ENCODE measurements at places on chromosomes 16 and 17. TPM values are rescaled to one million over a fixed set of nuclear protein-coding genes. Genes with fewer than 3 reads are reported as not detected.

DNA sequence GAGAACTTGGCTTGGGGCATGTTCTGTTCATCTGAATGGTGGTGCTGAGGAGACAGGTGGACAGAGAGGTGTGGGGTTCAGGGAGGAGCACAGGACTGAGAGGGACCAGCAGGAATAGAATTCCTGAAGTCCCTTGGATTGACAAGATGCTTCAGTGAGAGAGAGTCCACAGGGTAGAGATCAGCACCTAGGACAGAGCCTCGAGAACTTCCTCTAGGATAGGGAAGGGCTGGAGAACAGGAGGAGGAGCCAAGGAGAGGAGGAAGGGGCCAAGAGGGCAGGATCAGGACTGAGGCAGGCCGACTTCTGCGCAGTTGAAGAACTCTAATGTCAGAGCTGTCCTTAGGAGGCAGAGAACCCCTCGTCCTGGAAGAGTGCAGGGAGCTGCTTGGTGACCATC is 138.4 kb downstream of the PRKCB start:
- no peaks in the 10 kb centered on the region for H3K36me3 ChIP-seq
- no peaks in the 10 kb centered on the region for H3K27me3 ChIP-seq
- H3K4me3 ChIP-seq: no peak overlapping the region
- DNase-seq: no peak

GRB7 gene
- 0.51 TPM for total RNA-seq

DNA sequence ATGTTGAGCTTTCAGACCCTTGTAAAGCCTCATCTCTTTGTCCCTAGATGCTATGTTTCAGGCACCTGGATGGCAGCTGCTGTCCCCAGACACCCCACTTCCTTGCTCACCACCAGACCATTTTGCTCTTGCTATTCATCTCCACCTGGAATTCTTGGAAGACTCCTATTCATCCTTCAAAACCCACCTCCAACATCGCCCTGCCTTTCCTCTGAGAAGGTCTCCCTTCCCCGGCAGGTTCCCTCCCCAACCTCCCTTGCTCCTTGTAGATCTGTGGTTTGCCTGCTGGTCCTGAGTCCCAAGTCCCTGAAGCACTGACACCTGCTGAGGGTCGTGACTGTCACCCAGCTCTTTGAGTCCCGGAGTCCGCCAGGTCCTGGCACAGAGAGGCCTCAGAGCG is 9.9 kb downstream of the ZNF469 start:
- H3K4me3 ChIP-seq: no peak overlapping the region
- no peaks in the 10 kb centered on the region for H3K27me3 ChIP-seq
- H3K4me1 ChIP-seq: peaks cover 9% of the 10 kb centered on the region
- no peaks in the 10 kb centered on the region for H3K36me3 ChIP-seq
- DNase-seq: no peak

DNA sequence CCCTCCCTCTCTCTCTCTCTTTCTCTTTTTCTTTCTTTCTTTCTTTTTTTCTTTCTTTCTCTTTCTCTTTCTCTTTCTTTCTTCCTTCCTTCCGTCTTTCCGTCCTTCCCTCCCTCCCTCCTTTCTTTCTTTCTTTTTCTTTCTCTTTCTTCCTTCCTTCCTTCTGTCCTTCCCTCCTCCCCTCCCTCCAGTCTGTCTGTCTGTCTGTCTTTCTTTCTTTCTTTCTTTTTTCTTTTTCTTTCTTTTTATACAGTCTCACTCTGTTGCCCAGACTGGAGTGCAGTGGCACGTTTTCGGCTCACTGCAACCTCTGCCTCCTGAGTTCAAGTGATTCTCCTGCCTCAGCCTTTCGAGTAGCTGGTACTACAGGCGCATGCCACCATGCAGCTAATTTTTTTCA is 14.4 kb downstream of the CA4 start:
- no peak overlapping the region for H3K27ac ChIP-seq
- H3K27me3 ChIP-seq: no peaks in the 10 kb centered on the region
- DNase-seq: no peak
- H3K4me1 ChIP-seq: no peaks in the 10 kb centered on the region

DNA sequence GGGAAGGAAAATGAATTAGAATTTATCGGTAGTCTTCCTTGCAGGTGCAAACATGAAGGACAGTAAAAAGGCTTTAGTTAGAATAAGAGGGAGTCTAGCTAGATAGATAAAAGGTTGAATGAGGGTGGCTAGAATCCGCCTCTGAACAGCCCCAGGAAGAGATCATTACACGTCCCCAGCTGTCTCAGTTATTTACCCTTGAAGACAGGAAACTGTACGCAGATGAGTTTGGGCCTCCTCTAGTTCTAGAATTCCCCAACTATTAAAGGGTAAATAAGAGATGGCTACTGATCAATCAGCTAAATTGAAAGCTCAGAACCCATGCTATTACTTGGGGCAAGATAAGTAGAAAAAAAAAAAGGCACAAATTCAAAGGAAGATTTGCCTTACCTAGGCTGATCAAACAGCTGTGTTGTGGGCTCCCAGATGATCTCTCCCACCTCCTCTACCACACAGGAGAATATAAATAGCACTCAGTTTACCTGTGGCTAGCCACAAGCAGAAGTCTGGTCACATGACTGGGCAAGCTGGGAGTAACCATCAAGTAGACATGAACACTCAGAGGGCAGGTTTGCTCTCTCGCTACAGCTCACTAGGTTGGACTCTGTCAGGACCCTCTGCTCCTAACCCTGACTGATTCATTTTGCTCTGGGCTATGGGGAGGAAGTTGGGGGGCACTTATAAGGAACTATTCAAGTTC is 17.0 kb downstream of the FAM117A start:
- no peak overlapping the region for H3K4me3 ChIP-seq
- no peak overlapping the region for H3K27ac ChIP-seq

DNA sequence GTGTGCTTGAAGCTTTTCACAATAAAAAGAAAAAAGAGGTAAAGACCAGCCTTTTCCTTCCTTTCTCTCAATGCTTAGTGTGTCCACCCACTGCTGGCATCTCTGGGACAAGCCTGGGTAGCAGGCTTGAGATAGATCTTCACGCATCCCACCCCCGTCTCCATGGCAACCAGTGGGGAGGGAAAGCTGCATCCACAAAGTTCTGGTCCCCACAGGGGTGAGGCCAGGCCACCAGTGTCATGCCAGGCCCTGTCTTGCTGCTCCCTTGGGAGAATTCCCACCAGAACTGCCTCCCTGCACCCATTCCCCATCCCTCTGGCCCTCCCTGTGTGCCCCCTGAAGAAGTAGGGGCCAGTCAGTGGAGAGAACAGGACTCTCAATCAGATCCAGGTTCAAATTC is 259.9 kb downstream of the MRTFB start:
- no peaks in the 10 kb centered on the region for H3K27me3 ChIP-seq
- DNase-seq: no peak
- peaks cover 5% of the 10 kb centered on the region for H3K4me1 ChIP-seq
- H3K4me3 ChIP-seq: no peak overlapping the region
- H3K27ac ChIP-seq: no peak overlapping the region

DNA sequence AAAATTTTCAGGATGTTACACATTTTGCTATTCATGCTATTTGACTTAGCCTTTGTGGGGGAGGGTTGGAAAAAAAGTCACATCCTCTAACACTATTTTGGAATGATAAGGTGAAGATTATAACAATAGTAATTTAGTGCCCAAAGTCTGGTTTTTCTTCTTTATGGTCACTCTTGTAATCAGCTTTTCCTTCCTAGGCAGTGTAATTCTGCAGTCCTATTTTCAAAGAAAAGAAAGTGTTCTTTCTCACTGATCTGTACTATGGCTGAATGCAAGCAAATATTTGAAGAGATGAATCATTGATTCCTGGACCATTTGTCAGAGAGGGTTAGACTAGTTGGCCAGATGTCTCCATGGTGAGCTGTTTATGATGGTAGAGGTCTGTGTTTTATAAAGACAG is 8.4 kb downstream of the RSPRY1 start:
- H3K36me3 ChIP-seq: no peaks in the 10 kb centered on the region
- no peak overlapping the region for H3K27ac ChIP-seq

- no peaks in the 10 kb centered on the region for H3K4me1 ChIP-seq
- no peaks in the 10 kb centered on the region for H3K27me3 ChIP-seq
- no peak for DNase-seq
- H3K27ac ChIP-seq: no peak overlapping the region
These were observed 53.8 kb downstream of the TBX4 start for GRCh38 chr17:61505846-61506627.

HSD17B1 gene
- 7.6 TPM for total RNA-seq

RDM1 gene
- not detected for total RNA-seq

- H3K27ac ChIP-seq: no peak overlapping the region
- no peak overlapping the region for H3K4me3 ChIP-seq
- DNase-seq: no peak
- H3K4me1 ChIP-seq: peaks cover 17% of the 10 kb centered on the region
- H3K36me3 ChIP-seq: no peaks in the 10 kb centered on the region
These were observed 3.9 kb downstream of the FDXR start for GRCh38 chr17:74868908-74869255.

- H3K4me1 ChIP-seq: no peaks in the 10 kb centered on the region
- no peak for DNase-seq
- H3K36me3 ChIP-seq: no peaks in the 10 kb centered on the region
- H3K27me3 ChIP-seq: no peaks in the 10 kb centered on the region
- H3K4me3 ChIP-seq: no peak overlapping the region
These were observed 20.4 kb upstream of the SCIMP start for GRCh38 chr17:5254903-5255521.

- H3K4me1 ChIP-seq: no peaks in the 10 kb centered on the region
- DNase-seq: no peak
- no peaks in the 10 kb centered on the region for H3K27me3 ChIP-seq
- no peak overlapping the region for H3K4me3 ChIP-seq
These were observed 286.6 kb upstream of the CCL2 start for GRCh38 chr17:33968350-33969044.

DNA sequence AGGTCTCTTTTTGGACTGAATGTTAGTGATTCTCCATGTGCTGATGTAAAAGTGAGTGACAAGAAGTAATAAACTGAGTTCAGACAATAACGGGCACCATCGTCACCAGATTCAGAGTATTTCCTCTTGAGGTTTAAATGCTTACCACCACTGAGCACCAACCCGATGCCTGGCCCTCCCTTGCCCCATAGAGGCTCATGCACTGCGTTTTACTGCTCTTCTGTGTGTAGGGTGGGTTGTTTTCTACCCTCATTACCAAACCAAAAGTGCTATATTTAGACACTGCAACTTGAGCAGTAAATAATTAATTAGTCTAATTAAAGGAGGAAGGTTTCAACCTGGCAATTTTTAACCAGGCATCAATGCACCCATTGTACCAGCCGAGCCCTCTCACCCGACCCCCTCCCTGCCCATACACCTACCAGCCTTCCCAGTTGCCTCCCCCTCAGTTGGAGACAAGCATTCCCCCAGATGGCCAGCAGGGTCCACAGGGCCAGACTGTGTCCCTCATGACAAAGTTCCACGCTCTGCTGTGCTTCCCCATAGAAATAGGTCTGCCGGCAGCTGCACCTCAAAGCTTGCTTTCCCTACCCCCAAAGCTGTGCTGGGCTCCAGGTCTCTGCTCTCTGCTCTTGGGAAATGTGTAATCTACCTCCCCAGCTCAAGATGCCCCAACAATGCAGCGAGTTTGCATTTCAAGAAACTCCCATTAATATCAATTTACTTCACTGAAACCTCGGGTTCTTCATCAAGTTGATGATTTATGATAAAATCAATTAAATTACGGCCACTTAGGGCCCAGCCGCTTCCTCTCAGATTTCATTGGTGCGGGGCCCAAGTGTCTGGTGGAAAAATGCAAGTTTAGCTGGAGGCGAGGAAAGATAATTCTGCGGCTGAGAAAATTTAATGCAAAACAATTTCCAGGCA is 16.0 kb downstream of the HOXB4 start:
- H3K27me3 ChIP-seq: no peaks in the 10 kb centered on the region
- H3K36me3 ChIP-seq: no peaks in the 10 kb centered on the region
- H3K27ac ChIP-seq: no peak overlapping the region
- DNase-seq: no peak

RAMP2 gene
- 4.4 TPM for total RNA-seq

- no peak overlapping the region for H3K27ac ChIP-seq
- H3K36me3 ChIP-seq: no peaks in the 10 kb centered on the region
- H3K4me3 ChIP-seq: no peak overlapping the region
- no peak for DNase-seq
These were observed 2285.8 kb downstream of the TP53TG3F start for GRCh38 chr16:35745191-35745590.

- peaks cover 1% of the 10 kb centered on the region for H3K4me1 ChIP-seq
- H3K27me3 ChIP-seq: no peaks in the 10 kb centered on the region
- no peaks in the 10 kb centered on the region for H3K36me3 ChIP-seq
- no peak for DNase-seq
- H3K27ac ChIP-seq: no peak overlapping the region
- no peak overlapping the region for H3K4me3 ChIP-seq
These were observed 17.3 kb downstream of the FAM83G start for GRCh38 chr17:18987230-18987610.

DNA sequence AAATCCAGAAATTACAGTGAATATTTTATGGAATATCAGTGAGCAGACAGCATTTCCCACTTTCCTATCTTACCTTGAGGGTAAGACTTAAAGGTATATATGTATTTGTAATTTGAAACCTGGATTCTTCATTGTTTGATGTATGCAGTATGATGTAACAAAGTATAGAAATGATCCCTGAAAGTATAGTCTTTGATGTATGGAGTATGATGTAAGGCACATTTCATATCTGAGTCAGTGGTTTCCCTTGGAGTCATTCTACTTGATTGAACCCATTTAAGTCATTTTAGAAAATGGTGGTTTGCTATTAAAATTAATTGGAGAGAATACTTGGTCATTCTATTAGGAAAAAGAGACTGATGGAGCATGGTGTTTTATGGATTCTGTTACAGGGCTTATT is 10.1 kb downstream of the AMZ2 start:
- no peaks in the 10 kb centered on the region for H3K36me3 ChIP-seq
- no peaks in the 10 kb centered on the region for H3K27me3 ChIP-seq
- no peak overlapping the region for H3K4me3 ChIP-seq
- no peak overlapping the region for H3K27ac ChIP-seq
- no peaks in the 10 kb centered on the region for H3K4me1 ChIP-seq

- no peaks in the 10 kb centered on the region for H3K27me3 ChIP-seq
- DNase-seq: peak; percentile 33
- no peak overlapping the region for H3K4me3 ChIP-seq
- no peak overlapping the region for H3K27ac ChIP-seq
These were observed 24.2 kb downstream of the FAM20A start for GRCh38 chr17:68576811-68577496.

GRCh38 chr16:26697807-26698206 is 368.9 kb upstream of the C16orf82 start:
- no peak overlapping the region for H3K4me3 ChIP-seq
- H3K27me3 ChIP-seq: no peaks in the 10 kb centered on the region
- H3K36me3 ChIP-seq: no peaks in the 10 kb centered on the region
- no peaks in the 10 kb centered on the region for H3K4me1 ChIP-seq

CDR2L gene
- total RNA-seq: 19.2 TPM

NXPH3 gene
- 3.3 TPM for total RNA-seq

- H3K4me3 ChIP-seq: no peak overlapping the region
- H3K36me3 ChIP-seq: no peaks in the 10 kb centered on the region
- H3K27ac ChIP-seq: no peak overlapping the region
- H3K27me3 ChIP-seq: no peaks in the 10 kb centered on the region
- no peaks in the 10 kb centered on the region for H3K4me1 ChIP-seq
These were observed 188.0 kb upstream of the GSE1 start for GRCh38 chr16:85425074-85425662.

OMG gene
- total RNA-seq: not detected

KAT7 gene
- total RNA-seq: 53.1 TPM

- no peak overlapping the region for H3K4me3 ChIP-seq
- H3K27me3 ChIP-seq: no peaks in the 10 kb centered on the region
- peaks cover 26% of the 10 kb centered on the region for H3K4me1 ChIP-seq
These were observed 9.9 kb downstream of the TBC1D16 start for GRCh38 chr17:80025796-80026195.
